ENCODE measurements at places on chromosomes 6 and 20. TPM values are rescaled to one million over a fixed set of nuclear protein-coding genes. Genes with fewer than 3 reads are reported as not detected.

- no peak for DNase-seq
These were observed 24.0 kb upstream of the CTNNBL1 start for GRCh38 chr20:37669773-37670236.

- no peak for DNase-seq
These were observed 46.9 kb downstream of the GJA10 start for GRCh38 chr6:89941031-89941762.

DNA sequence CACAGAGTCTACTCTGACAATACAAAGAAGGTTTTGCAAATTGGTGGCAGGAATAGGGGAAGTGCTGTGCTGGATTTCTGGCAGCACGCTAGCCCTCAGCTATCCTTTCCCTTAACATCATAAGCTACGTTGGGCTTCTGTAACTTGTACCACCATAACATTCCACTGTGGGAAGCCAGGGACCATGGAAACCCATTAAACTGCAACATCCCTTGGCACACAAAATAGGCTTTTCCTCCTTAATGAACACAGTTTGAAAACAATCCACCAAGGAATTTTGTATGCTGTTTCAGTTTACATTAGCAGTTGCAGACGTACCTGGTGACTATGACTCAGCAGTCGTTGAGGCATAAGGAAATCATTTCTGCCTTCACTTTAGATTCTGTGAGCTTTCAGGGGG, 203.9 kb upstream of the RAB32 start:
- no peak for DNase-seq

DNA sequence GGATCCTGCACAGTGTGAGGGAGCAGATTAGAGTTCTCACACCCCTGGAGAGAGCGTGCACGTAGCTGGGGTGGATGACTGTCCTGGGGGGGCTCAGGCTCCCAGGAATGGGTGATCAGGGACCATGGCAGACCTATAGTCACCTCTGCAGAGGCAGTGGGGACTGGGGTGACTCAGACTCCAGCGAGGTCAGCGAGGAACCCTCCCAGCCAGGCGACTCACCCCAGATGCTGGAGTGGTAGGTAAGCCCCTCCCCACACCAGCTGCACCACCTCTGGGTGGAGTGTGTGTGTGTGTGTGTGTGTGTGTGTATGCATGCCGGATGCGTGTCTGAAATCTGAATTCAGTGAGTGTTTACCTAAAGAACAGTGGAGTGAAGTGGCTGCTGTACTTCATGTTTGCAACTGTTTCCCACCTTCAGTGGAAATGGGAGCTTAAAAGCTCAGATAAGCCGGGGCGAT, 17.4 kb upstream of the GTSF1L start:
- peak; percentile 39 for DNase-seq

GRCh38 chr20:17849901-17850683, 118.5 kb downstream of the SNX5 start:
- DNase-seq: no peak

GRCh38 chr20:51931371-51931781, 129.1 kb upstream of the SALL4 start:
- no peak for DNase-seq

DNA sequence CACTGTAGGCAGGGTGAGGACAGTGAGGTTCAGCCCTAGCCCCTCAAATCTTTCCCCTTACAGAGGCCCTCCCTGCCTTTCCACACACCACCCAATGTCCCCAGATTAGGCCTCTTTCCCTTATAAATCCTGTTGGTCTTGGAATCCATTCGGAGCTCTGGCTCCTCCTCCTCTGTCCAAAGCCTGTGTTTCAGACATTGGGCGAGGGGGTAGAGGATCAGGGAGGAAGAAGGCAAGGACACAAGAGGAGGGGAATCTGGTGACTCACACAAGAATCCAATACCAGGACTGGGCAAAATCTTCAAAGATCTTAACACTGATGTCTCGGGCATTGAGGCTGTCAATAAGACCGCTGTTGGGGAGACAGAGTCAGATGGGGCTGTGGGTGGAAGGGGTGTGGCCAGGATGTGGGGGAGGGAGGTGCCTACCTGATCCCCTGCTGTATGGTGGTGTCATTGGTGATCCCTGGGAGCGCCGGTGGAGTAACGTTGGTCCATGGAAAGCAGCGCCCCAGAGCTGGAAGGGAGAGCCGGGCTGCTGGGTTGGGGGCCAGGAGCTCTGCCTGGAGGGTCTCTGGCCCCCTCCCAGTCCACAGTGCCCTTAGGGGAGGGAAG, 7.6 kb downstream of the SLC44A4 start:
- DNase-seq: no peak

GRCh38 chr6:132937466-132937906, 123.1 kb downstream of the RPS12 start:
- DNase-seq: no peak

DNA sequence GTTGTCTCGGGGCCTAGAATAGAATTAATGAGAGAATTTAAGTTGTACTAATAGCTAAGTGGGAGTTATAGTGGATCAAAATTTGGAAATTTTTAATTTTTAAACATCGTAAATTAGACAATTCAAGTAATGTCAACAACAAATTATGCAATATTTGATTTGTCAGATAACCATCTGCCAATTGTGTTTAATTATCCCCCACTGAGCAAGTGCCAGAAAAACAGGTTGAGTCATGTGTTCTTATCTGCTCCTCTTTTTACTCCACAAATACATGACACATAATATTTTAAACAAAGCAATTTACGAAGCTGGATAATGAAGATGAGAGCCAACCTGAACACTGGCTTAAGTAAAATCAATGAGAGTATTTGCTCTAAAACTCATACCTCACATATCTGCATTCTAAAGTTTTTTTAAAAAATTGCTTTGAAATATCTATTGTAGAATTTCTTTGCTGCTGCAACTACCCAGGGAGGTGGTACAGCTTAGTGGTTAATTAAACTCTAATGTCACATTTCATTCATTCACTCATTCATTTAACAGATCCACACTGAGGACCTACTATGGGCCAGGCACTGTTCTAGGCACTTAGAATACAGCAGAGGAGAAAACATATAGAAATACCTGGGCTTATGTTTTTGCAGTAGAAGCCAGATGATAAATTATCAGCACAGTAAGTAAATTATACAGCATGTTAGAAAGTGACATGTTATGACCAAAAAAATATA, 57.1 kb upstream of the MAP7 start:
- no peak for DNase-seq

DNA sequence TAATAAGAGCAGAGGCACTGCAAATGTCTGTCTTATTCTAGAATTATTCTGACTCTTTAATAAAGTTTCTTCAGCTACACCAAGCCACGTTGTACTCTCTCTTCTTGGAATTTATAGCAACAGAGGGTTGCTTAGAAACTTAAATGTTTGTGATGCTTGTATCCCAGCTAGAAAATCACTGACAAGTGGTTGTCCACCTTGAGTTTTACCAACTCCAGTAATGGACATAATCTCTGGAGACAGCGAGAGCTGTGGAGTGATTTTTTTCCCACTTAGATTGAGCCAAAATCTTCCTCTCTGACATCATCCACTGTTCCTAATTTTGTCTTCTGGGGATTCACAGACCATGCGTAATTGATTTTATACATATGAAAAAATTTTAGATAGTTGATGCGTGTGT, 8.0 kb downstream of the ECT2L start:
- DNase-seq: no peak

DNA sequence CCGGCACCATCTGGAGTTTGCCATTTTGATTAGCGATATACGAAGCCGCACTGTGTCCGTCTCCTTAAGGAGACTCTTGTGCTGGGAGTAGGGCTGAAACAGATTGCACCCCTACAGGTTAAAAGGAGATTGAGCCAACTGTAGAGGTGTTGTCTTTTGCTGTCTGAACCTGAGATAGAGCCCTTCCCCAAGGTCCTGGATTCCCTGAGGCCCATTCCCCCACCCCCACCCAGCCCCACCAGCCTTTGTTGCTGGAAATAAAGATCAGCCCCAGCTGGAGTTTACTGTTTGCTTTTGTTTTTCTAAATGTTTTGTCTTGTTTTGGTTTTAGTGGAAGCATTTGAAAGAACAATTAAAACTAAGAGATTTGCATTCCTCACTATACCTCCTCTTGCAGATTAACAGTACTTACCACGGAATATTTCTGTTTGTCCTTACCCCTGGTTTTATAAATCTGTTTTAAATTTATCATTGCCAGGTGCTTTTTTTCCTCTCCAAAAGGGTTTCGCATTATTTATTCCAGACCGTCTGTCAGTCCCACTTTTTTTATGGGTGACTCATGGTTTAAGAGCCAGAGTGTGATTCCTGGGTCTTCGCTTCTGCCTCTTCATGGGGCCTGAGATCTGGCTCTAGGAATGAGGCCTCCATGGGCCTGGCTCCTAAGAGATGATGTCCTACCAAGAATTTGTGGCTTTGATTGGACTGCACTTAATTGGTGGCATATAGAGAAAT, 169.2 kb downstream of the DTNBP1 start:
- no peak for DNase-seq

DNA sequence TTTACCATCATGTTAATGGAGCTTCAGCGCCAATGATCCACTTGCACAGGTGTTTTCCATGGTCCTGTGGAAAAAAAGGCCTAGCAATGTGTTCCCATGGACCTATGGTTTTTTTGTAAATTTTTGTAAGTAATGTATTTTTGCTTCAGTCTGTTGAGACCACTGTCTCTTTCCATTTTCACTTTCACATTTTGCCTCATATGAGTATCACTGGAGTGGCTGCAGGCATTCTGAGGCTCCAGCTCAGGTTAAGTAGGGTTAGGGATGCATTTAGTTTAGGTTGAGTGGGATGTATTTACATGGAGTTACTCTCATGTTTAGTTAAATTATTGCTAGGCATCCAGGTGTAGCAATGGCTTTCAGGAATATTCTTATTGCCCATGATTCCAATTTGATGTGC, 19.2 kb upstream of the LMBRD1 start:
- no peak for DNase-seq

- no peak for DNase-seq
These were observed 44.1 kb upstream of the ADGRF1 start for GRCh38 chr6:47086051-47086770.

GRCh38 chr20:59598625-59599310, 5.6 kb upstream of the PHACTR3 start:
- no peak for DNase-seq

DNA sequence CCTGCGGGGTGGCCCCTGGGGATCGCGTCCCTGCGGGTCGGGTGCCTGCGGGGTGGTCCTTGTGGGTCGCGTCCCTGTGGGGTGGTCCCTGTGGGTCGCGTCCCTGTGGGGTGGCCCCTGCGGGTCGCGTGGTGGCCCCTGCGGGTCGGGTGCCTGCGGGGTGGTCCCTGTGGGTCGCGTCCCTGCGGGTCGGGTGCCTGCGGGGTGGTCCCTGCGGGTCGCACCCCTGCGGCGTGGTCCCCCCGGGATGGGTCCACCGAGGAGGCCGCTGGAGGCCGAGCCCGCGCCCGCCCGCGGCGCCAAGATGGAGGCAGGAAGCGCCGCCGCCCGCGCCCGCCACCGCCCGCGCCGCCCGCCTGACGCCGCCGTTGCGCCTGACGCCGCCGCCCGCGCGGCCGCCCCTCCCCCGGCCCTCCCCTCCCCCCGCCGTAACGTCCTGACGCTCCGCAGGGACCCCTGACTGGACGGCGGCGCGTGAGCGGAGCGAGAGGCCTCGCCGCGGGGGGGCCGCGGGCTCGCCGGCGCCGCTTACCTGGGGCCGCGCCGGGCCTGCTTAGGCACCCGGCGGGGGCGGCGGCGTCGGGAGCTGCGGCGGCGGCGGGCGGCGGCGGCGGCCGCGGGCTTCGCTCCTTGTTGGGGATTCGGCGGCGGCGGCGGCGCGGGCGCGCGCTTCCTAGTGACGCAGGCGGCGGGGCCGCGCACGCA, at the start of gene GMEB2:
Gene GMEB2 (minus strand): TSS at position 678 of the 705 bp plus-strand sequence. CDS start 7,704 bp downstream, outside the sequence.
- peak; percentile 76 for DNase-seq

GRCh38 chr6:153130515-153131036, 506 bp downstream of the RGS17 start:
- DNase-seq: no peak

- DNase-seq: no peak
These were observed 124.0 kb downstream of the LAMA2 start for GRCh38 chr6:129006724-129007514.

- no peak for DNase-seq
These were observed 5.6 kb downstream of the EEF1A1 start for GRCh38 chr6:73515204-73515655.

GRCh38 chr6:137519629-137520176, 25.5 kb upstream of the OLIG3 start:
- no peak for DNase-seq

DNA sequence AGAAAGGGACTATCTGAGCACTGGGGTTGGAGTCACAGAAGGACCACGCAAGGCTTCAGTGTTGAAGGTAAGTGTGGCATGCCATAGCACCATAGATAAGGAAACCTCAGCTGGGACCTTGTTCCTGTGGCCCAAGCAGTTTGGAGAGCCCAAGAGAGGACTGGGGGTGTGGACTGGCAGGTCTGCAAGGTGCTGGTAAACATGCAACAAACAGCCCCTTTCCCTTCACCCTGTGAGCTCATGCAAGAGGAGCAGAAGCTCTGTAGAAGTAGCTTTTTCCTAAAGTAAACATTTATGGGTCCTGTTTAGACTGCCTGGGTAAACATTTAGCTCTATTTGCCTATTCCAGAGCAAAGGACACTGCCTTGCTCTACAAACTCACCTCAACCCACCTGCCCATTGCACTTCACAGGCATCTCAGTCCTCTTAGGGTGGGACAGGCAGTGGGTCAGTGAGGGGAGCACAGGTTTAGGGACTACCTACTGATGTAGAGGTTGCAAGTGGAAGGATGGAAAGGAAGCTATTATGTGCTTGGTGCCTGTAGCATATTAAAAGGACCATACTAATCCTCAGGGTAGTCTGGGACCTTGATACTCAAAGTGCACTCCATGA, 12.0 kb downstream of the ZSCAN31 start:
- no peak for DNase-seq

The WASF1 gene
- polyA plus RNA-seq: 20.3 TPM

The BLCAP gene
- 64.4 TPM for polyA plus RNA-seq

The SLC29A1 gene
- 32.2 TPM for polyA plus RNA-seq

The FRMD1 gene
- 2.3 TPM for polyA plus RNA-seq

The SLC35F1 gene
- 2.6 TPM for polyA plus RNA-seq
